A549 treated with CORT108297 at 1 μM for 4 hours (cell line): ENCODE measurements at places on chromosomes 16 and 17. TPM values are rescaled to one million over a fixed set of nuclear protein-coding genes. Genes with fewer than 3 reads are reported as not detected.

Gene ZNF594
- 1.2 to 1.8 TPM (median 1.5 TPM) in 5 replicates for total RNA-seq

Gene NHERF2
- total RNA-seq = 43.6 to 63.6 TPM (median 62.0 TPM) in 5 replicates

Gene NAA38
- total RNA-seq = 178 to 250 TPM (median 228 TPM) in 5 replicates

Gene MPHOSPH6
- total RNA-seq = 27.5 to 53.1 TPM (median 30.7 TPM) in 5 replicates

Gene ATP6V0D1
- total RNA-seq = 99.2 to 120 TPM (median 116 TPM) in 5 replicates

Gene HLF
- total RNA-seq = 0.08 to 0.23 TPM (median 0.16 TPM) in 5 replicates

Gene CCL18
- not detected in 5 replicates for total RNA-seq

Gene VWA3A
- 0.02 to 0.25 TPM (median 0.03 TPM) in 3 of 5 replicates, not detected in the others for total RNA-seq

Gene C1QTNF1
- 35.8 to 45.3 TPM (median 40.2 TPM) in 5 replicates for total RNA-seq

Gene ITGA2B
- total RNA-seq = 0.78 to 1.9 TPM (median 1.6 TPM) in 5 replicates

Gene TP53TG3
- 0.39 to 1.1 TPM (median 0.60 TPM) in 5 replicates for total RNA-seq

Gene ACSM2A
- not detected in 5 replicates for total RNA-seq

Gene OR2C1
- total RNA-seq = not detected in 5 replicates

Gene MYH13
- total RNA-seq = not detected in 5 replicates

Gene TIMM22
- 25.2 to 30.5 TPM (median 29.3 TPM) in 5 replicates for total RNA-seq

Gene MRPS23
- 152 to 209 TPM (median 156 TPM) in 5 replicates for total RNA-seq

Gene PRR15L
- 0.39 to 0.75 TPM (median 0.54 TPM) in 5 replicates for total RNA-seq

Gene SOCS3
- total RNA-seq = 32.7 to 54.0 TPM (median 47.5 TPM) in 5 replicates

Gene CMTM2
- total RNA-seq = not detected in 5 replicates

Gene MSLN
- 2.1 to 3.7 TPM (median 2.5 TPM) in 5 replicates for total RNA-seq

Gene C16orf86
- total RNA-seq = 0.16 to 0.19 TPM (median 0.18 TPM) in 3 of 5 replicates, not detected in the others

Gene HSBP1
- total RNA-seq = 142 to 204 TPM (median 185 TPM) in 5 replicates

Gene KCTD2
- total RNA-seq = 27.7 to 31.5 TPM (median 29.5 TPM) in 5 replicates

Gene AGRP
- not detected in 5 replicates for total RNA-seq

Gene PAGR1
- 42.7 to 48.5 TPM (median 46.7 TPM) in 5 replicates for total RNA-seq

Gene CBLN1
- total RNA-seq = 0.05 to 0.40 TPM (median 0.09 TPM) in 5 replicates

Gene CA4
- total RNA-seq = 0.07 to 0.25 TPM (median 0.20 TPM) in 3 of 5 replicates, not detected in the others

Gene SEPTIN1
- 0.58 to 2.5 TPM (median 2.1 TPM) in 5 replicates for total RNA-seq

Gene CAPN15
- 43.1 to 85.3 TPM (median 79.8 TPM) in 5 replicates for total RNA-seq

Gene YBX2
- 0.53 to 0.69 TPM (median 0.59 TPM) in 5 replicates for total RNA-seq

Gene PPL
- total RNA-seq = 2.4 to 3.3 TPM (median 3.1 TPM) in 5 replicates

Gene ZG16
- total RNA-seq = not detected in 5 replicates

Gene ZNF19
- 1.6 to 2.6 TPM (median 1.7 TPM) in 5 replicates for total RNA-seq

Gene ZNF624
- total RNA-seq = 1.1 to 3.9 TPM (median 2.4 TPM) in 5 replicates

Gene PIMREG
- total RNA-seq = 35.0 to 53.2 TPM (median 46.2 TPM) in 5 replicates

Gene TEKT1
- 0.07 to 0.24 TPM (median 0.18 TPM) in 3 of 5 replicates, not detected in the others for total RNA-seq

Gene SALL1
- total RNA-seq = 0.11 to 0.39 TPM (median 0.29 TPM) in 5 replicates

Gene PIK3R5
- total RNA-seq = 0.05 to 0.11 TPM (median 0.10 TPM) in 3 of 5 replicates, not detected in the others

Gene MYL4
- 0.18 to 0.23 TPM in 2 of 5 replicates, not detected in the others for total RNA-seq

Gene KRT32
- total RNA-seq = 0.05 TPM in 1 of 5 replicates, not detected in the others

Gene NPIPA7
- total RNA-seq = 7.2 to 12.3 TPM (median 9.6 TPM) in 5 replicates

Gene LITAF
- total RNA-seq = 192 to 210 TPM (median 200 TPM) in 5 replicates

Gene MT1A
- total RNA-seq = 17.2 to 22.0 TPM (median 18.8 TPM) in 5 replicates

Gene PLXDC1
- total RNA-seq = 0.09 to 0.41 TPM (median 0.27 TPM) in 5 replicates

Gene KCNJ18
- total RNA-seq = 0.06 TPM in 1 of 5 replicates, not detected in the others

Gene KRTAP1-5
- not detected in 5 replicates for total RNA-seq

Gene RNF112
- total RNA-seq = 0.13 to 0.95 TPM (median 0.39 TPM) in 5 replicates

Gene KRTAP4-1
- total RNA-seq = 0.09 to 0.40 TPM (median 0.24 TPM) in 4 of 5 replicates, not detected in the other

Gene TP53TG3F
- total RNA-seq = 0.06 to 0.19 TPM (median 0.16 TPM) in 3 of 5 replicates, not detected in the others

Gene LDHD
- 0.52 to 0.92 TPM (median 0.78 TPM) in 5 replicates for total RNA-seq

Gene PPP1R27
- total RNA-seq = 0.10 to 0.43 TPM (median 0.17 TPM) in 4 of 5 replicates, not detected in the other

Gene KRTAP4-3
- not detected in 5 replicates for total RNA-seq

Gene CBFA2T3
- 0.22 to 0.56 TPM (median 0.31 TPM) in 5 replicates for total RNA-seq

Gene ZNF205
- total RNA-seq = 10.8 to 15.5 TPM (median 14.6 TPM) in 5 replicates

Gene HBQ1
- total RNA-seq = 4.4 to 9.2 TPM (median 6.8 TPM) in 5 replicates

Gene PLSCR3
- 37.4 to 45.9 TPM (median 43.5 TPM) in 5 replicates for total RNA-seq

Gene MYH1
- not detected in 5 replicates for total RNA-seq

Gene PKD1
- total RNA-seq = 36.3 to 64.1 TPM (median 59.9 TPM) in 5 replicates
